Neural progenitor cell (in vitro differentiated cells): ENCODE measurements at places on chromosomes 11 and 22.

DNA sequence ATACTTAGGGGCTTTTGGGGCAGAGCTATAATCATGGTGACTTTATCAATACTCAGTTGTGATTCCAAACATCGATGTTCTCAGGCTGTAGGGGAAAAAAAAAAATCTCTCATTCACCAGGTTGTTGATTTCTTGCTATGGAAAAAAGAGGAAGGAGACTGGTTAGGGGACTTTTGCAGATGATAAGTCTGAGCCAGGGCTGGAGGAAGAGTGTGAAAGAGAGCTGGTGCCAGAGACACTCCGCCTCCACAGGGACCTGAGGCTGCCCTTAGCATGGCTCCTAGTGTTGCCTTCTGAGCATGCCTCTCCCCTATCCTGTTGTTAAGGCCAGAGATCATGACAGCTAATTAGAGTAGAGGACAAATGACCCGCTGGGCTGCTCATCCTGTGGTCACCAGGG is 16.9 kb downstream of the UPB1 start:
- no peak for DNase-seq

GRCh38 chr22:39518996-39519680 is 1.2 kb upstream of the ATF4 start:
- peak; percentile 60 for DNase-seq

DNA sequence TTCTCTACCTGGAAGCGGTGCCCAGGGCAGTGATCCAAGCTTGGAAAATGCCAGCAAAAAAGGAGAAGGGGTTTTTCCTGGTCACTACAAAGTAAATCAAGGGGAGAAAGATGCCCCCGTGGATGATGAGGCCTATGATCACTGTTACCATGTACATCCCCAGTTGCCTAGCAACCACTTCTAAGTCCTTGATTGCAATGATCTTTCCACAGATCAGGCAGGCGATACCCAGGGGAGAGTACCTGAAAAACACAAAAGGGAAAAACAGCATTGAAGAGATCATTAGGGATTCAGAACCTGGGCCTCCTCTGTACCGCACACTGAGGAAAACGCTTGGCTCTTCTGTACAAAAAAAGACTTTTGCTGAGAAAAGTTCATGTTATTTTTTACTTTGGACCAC is 127.1 kb downstream of the SLC1A2 start:
- DNase-seq: peak; percentile 24

DNA sequence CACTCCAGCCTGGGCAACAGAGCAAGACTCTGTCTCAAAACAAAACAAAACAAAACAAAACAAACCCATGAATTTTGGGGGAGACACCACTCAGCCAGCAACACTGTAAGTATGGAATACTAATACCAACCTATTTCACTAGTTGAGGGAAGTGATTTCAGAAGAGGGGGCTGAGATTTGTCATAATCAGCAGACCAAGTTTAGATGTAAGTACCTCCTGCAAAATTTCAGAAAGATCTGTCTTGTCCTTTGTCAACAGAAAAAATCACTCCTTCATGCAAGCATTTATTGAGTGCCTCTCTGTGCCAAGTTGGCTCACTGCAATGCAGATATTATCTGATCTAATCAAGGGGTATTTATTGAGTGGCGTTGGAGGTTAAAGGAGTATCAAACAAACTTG is 23.4 kb upstream of the ADA2 start:
- DNase-seq: no peak

- DNase-seq: peak; percentile 73
Observed at GRCh38 chr11:94325681-94326080, 21.3 kb downstream of the IZUMO1R start.
